ENCODE measurements at places on chromosomes 3 and 15.

DNA sequence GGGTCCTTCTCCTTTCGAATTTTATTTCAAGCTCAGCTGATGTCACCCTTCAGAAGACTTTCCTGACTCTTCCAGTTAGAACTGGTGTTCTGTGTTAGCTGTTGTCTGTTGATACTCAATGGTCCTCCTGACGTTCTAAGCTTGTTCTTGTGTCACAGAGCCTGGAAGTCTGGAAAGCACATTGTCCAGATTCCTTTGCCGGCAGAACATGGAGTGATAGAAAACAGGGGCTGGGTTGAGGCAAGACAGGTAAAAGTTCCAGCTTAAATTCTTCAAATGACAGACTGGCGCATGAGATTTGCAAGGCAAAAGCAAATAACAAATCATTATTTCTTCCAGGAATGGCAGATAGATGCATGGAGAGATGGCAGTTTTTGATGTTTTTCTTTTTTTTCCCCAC is 102.0 kb upstream of the CLSTN2 start:
- DNase-seq, result no peak

DNA sequence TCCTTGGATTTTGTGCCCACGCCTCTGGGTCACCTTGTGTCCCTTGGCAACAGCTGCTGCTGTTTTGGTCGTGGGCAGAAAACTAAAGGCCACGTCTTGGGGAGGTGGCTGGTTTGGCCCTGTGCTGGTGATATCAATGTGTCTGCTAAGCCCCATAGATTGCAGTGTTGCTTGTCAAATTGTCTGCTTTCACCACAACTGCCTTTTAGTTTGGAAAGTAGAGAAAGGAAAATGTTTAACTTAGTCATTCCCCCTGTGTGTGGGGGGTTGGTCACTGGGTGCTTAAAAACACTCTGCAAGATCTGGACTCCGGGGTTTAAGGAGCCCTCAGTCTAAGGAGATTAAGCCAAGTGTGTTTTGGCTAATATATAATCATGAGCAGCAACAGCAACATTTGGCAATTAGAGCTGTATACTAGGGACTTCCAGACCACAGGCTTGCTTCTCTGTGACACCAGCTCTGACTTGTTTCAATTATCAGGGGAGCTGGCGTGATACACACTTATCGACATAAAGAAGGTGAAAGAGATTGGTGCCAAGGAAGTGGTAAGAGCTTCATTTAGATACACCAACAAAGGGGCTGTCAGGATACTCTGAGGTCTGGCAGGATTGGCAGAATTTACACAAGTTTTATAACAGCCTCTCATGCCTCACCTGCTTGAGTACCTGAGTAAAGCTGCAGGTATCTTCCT is 3.5 kb downstream of the SMAD3 start:
- no peak for DNase-seq

GRCh38 chr3:196202516-196202970 is 8.7 kb downstream of the ZDHHC19 start:
- DNase-seq, result no peak

DNA sequence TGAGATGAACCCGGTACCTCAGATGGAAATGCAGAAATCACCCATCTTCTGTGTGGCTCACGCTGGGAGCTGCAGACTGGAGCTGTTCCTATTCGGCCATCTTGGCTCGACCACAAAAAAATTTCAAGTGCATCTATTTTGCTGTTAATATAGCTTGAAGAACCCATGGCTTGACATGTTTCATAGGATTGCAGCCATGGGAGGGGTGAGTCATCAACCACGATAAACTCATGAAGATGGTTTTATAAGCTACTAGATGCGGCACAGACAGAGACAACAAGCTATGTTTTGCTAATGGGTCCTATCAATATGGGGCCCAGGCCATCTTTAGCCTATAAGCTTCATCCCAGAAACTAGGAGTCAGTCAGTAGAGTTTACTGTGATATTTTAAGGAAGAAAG is 100.4 kb upstream of the PHLDB2 start:
- DNase-seq, result no peak

DNA sequence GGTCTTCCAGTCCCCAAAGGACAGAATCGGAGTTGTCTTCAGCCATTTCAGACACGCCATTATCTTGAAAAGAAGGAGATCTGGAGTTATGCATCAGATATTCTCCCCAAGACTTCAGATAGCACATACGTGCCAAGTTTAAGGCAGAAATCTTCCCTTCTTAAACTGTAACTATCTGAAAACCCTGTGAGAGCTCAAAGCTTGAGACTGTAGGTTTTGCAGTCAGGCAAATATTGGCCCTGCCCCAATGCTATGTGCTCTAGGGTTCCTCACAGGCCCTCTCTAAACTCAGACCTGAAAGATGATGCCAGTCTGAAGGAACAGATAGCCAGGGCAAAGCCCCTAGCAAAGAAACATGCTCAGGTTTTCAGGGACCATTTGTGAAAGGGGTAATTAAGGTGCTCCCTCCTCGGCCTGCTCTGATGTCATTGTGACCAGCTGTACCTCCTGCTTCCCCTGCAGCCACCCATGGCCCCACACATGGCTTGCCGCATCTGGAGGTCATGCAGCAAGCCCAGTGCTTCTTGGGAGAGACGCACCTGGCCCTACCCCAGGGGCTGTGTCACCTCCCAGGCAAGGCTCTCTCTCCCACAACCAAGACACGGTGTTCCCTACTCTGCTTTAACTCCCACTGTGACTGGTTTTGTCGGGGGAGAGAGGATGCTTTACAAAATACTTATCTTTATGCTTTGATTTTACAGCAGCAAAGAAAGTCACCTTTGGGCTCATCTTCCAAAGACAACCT is 53.4 kb upstream of the POMGNT2 start:
- no peak for DNase-seq
